Gastroesophageal sphincter (tissue), 4 donors: ENCODE measurements at places on chromosomes 5 and 9. TPM values are rescaled to one million over a fixed set of nuclear protein-coding genes. Genes with fewer than 3 reads are reported as not detected.

The DRD1 gene
- 0.13 TPM for total RNA-seq

The DNM1 gene
- total RNA-seq = 22.3 TPM

- ATAC-seq = no peak
These were observed 365.6 kb downstream of the MAN2A1 start for GRCh38 chr5:110055302-110055701.

DNA sequence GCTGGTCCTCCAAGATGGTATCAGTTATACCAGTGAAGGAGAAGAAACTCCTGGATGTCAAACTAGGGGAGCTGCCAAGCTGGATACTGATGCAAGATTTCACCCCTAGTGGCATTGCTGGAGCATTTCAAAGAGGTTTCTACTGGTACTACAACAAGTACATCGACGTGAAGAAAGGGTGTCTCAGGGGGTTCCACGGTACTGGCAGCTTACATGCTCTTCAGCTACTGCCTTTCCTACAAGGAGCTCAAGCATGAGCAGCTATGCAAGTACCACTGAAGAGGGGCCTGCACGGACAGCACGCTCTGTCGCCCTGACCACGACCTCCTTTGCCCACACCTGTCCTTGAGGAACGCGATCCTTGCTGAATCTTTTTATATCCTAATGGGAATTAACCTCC is 19.5 kb downstream of the ACTL7B start:
- no peak for ATAC-seq

The FOXD1 gene
- total RNA-seq = 9.6 TPM

The WNK2 gene
- total RNA-seq = 38.9 TPM

- no peak for ATAC-seq
These were observed 222.4 kb downstream of the CACNA1B start for GRCh38 chr9:138099803-138100598.

DNA sequence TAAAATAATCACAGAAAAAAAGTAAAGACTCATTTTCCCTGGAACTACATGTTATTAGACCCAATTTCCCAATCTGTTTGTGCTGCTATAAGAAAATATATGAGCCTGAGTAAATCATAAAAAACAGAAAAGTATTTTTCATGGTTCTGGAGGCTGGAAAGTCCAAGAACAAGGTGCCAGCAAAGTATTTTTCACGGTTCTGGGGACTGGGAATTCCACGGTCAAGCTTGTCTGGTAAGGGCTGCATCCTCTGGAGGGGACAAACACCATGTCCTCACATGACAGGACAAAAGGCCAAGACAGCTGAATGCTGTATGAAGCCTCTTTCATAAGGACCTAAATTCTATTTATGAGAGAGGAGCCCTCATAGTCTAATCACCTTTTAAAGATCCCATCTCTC is 172.3 kb downstream of the PLPPR1 start:
- ATAC-seq = no peak

DNA sequence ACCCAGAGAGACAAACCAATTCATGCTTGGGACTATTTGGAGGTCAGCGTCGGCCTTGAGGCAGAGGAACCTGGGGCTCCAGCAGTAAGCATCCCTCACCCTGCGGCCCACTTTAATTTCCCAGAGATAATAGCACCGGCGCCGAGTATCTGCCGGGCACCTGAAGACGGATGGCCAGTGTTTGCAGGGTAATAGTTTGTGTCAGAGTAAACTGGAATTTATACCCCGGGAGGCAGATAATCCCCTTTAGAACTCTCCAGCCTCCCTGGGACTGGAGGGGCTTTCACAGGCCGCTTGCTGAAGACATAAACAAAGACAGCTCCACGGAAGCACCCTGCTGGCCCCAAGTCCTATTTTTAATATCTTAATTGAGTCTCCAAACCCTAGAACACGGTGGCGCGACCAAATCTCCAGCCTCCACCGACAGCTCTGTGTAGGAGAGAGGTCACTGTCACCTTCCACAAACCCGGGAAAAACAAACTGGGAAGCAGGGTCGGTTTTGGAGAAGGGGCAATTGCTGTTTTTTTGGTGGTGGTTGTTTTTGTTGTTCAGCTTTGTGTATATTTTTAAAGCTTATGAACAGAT is 17.4 kb upstream of the FCN1 start:
- ATAC-seq = no peak

DNA sequence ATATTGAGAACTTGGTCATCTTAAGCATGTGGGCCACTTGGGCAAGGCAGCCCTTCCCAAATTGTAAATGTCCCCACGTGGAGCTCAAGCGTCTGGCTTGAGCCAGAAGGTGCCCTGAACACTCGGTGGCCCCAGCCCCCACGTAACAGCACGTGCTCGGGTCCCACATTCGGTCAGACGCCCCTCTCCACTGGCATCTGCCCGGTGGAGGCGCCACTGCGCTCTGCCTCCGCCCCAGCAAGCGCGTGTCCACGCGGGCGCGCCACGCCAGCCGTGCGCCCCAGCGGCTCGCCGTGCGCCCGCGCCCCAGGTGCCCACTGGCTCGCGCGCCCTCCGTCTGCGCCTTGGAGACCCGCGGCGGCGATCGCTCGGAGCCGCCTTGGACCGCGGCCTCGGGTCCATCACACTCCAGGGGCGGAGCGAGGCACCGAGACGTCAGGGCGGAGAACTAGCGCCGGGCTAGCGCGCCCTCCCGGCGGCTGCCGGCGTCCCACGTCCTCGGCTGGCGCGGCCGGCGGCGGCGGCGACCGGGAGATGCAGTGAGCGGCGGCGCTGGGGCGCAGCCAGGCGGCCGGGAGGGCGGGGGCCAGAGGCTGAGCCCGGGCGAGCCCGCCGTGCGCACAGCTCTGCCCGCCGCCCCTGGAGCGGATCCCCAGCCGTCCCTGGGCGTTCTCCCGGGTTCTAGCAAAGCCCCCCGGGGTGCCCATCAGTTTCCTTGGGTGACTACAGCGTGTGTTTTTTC is at the start of gene PALM2AKAP2:
Gene PALM2AKAP2, plus strand, starts transcription at position 488 of the 742 bp plus-strand sequence. CDS start 291 bp downstream, outside the sequence.
- ATAC-seq = peak; percentile 83

DNA sequence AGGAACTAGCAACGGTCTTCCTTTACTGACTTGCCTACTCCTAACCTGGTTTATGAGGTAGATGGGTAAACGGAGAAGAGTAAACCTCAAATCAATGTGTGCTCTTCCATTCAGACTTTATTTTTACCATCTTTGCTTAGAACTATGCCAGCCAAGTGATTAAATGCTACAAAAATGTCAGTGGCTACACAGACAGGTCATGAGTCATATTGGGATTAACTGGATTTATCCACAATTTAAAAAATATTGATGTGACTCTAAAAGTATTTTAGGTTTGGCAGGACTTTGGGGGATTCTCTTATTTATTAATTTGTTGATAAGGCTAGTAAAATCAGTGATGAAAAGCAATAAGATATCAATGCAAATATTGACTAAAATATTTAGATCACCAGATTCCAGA is 275.0 kb downstream of the PLK2 start:
- no peak for ATAC-seq

DNA sequence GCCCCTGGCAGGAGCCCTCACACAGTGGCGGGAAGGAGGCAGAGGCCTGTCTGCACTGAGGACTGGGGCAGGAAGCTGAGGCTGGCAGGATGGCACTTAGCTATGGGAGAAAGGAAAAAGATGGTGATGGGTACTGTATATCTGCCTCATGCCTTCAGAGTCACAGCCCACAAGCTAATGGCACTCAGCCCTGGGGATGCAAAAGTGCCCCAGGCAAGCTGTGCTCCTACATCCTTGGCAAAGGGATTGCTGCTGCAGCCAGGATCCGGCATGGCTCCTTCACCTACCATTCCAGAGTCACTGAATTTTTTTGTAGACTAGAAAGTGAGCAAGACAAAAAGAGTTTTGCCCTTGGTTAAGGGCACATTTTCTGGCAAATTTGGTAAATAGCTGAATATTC is 8.7 kb downstream of the ACSL6 start:
- no peak for ATAC-seq

GRCh38 chr5:128143911-128144310 is 60.3 kb downstream of the SLC12A2 start:
- ATAC-seq = no peak

The ZDHHC12 gene
- total RNA-seq = 24.5 TPM

DNA sequence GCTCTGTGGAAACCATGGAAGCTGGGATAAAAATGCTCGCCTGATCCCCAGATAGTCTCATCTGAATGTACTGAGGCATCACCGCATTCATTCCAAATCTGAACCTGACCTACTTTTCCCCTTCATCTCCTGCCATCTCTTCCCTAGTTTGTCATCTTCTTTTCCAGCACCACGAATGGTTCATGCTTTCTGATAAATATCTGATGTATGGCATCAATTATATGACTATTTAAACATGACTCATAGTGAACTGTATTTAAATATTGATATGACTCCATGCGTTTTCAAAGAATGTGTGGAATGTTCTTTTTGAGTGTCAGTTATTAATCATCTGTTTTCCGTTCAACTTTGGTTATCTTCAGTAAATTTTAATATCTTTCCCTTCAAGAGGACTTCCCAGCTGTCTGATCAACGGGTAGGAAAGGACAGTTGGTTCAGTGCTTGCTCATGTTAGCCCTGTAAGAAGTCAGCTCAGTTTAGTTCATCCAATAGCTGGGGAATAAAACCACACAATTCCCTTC is 21.1 kb downstream of the BASP1 start:
- no peak for ATAC-seq

DNA sequence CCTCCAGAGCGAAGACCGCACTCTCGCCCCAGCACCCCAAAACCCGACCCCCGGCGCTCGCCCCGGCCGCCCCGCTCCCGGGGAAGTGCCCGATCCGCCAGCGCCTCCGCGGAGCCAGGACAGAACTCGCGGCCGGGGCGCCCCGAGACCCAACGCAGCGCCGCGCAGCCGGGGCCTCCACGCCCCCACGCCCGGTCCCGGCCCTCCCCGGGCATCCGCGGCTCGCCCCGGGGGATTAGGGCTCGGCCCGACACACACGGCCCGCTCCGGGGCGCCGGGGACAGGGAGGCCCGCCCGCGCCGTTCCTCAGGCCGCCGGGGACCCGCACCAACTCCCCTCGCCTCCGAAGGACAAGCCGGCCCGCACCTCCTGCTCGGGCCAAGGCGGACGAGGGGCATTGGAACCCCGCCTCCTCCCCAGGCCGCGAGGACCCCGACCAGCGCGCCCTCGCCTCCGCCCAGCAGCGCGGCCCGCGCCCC is 544 bp downstream of the FNBP1 start:
- peak; percentile 17 for ATAC-seq

The IRX1 gene
- not detected for total RNA-seq

- no peak for ATAC-seq
These were observed 31.2 kb downstream of the GPR21 start for GRCh38 chr9:123064716-123065115.

DNA sequence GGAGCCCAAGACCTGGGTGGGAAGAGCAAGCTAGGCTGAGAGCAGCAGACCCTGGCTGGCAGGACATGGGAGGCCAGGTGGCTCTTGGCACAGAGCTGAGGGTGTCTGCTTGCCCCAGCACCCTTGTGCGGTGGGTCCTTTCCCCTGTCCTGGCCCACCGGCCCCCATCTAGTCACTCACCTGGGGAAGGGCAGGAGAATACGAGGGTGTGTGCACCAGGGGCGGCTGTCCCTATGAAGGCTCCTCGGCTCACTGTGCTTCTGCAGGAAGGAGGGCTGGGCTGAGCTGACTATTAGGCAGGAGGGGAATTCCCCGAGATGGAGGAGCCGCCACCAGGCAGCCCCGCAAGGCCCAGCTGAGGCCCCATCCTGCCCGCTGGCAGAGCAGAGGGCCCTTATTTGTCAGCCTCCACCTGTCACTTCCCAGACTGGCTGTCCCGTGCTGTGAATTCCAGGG is 6.1 kb upstream of the TNIP1 start:
- ATAC-seq = no peak

- ATAC-seq = no peak
These were observed 217.5 kb downstream of the MAN2A1 start for GRCh38 chr5:109907189-109907588.

DNA sequence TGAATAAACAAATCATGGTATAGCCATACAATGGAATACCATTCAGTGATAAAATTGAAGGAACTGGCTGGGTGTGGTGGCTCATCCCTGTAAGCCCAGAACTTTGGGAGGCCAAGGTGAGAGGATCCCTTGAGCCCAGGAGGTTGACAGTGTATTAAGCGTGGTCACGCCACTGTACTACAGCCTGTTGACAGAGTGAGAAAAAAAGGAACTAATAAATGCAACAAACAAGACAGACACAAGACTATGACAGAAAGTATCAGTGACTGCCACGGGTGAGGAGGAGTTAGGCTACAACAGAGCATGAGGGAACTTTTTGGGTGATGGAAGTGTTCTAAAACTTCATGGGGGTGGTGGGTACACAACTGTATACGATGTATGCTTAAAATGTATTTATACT is 2.2 kb downstream of the FNIP1 start:
- no peak for ATAC-seq

DNA sequence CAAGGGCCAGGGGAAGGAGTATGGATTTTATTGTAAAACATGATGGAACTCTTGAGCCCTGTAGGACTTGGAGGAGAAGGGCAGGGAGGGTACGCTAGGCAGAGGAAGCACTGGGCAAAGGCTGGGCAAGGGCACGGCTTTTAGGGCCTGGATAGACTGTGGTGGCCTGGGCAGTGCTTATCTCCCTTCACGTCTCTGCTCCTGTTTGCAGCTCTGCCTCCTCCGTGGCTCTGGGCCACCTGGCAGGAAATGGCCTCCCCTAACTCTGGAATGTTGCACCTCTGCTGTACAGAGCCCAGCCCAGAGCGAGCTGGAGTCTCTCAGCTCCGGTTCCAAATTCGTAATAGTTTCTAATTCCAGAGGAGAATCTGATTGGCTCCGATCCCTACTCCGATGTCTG is 12.2 kb upstream of the STC2 start:
- ATAC-seq = no peak

DNA sequence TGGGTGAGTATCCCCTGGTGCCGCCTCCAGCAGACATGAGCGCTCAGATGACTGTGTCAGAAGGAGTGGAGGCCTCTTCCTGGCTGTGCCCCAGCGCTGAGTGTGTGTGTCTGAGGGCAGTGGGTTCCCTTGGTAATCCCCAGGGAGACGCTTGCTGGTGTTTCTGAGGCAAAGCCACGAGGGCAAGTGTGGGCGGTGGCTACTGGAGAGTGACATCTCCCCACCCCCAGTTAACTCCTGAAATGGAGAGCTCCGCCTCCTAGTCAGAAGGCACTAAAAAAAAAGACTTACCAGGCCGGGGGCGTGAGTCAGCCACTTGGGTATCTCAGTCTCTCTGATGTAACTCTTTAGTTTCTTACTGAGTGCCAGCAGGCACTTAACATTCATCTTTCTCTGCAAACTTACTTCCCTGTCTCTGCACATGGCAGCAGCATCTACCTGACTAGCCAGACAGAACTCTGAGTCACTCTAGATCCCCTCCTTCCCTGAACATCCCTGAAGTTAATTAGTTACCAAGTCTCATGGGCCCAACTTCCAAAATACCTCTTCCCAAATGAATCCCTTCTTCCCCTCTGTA is 19.3 kb downstream of the ORM2 start:
- peak; percentile 86 for ATAC-seq

- ATAC-seq = no peak
These were observed 9.3 kb downstream of the CAST start for GRCh38 chr5:96671441-96671840.

DNA sequence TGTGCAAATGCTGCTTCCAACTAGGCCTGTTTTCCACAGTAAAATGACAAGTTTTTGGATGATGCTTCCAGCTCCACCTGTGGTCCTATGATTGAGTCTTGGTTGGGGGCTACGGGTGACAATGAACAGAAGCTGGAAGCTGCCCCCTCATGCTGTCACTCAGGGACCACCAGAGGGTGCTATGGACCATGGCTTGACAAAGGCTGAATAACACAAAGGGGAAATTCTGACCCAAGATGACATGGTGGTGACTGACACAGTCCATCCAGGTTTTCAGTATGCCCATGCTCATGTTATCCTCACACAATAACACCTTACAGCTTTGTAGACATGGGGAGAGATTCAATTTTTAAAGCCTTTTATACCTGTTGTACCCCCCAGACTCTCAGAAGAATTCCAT is 23.9 kb upstream of the SAP30L start:
- ATAC-seq = no peak

The KIF3A gene
- 5.9 TPM for total RNA-seq

The LPAR1 gene
- 39.8 TPM for total RNA-seq

The B4GALT7 gene
- 10.2 TPM for total RNA-seq

The CNTNAP3B gene
- total RNA-seq = 124 TPM
